ENCODE measurements at places on chromosomes 7 and 10. TPM values are rescaled to one million over a fixed set of nuclear protein-coding genes. Genes with fewer than 3 reads are reported as not detected.

Gene NFE2L3
- 1.2 TPM for total RNA-seq

Gene ANXA8L1
- total RNA-seq: 0.44 TPM

Gene ALOX5
- total RNA-seq: not detected

Gene GIMAP6
- 0.15 TPM for total RNA-seq

Gene RASSF4
- 15.1 TPM for total RNA-seq

Gene MBL2
- not detected for total RNA-seq

Gene COX15
- 50.5 TPM for total RNA-seq

Gene NEURL1
- under 0.01 TPM for total RNA-seq

Gene TNPO3
- 77.1 TPM for total RNA-seq

Gene STAMBPL1
- total RNA-seq: 33.2 TPM

Gene C10orf53
- not detected for total RNA-seq

Gene CACNB2
- 1.2 TPM for total RNA-seq

Gene CCDC3
- not detected for total RNA-seq

Gene TUBB8
- total RNA-seq: not detected

Gene HSPB1
- total RNA-seq: 94.6 TPM

Gene MMRN2
- total RNA-seq: 3.6 TPM

Gene DPP6
- not detected for total RNA-seq

Gene STEAP4
- total RNA-seq: 1.7 TPM

Gene PNLIPRP2
- total RNA-seq: not detected

Gene NUDT13
- total RNA-seq: 1.2 TPM

Gene NT5C3A
- 21.1 TPM for total RNA-seq
